Muscle of back (tissue), 13 donors: ENCODE measurements at places on chromosomes 6 and 20.

- DNase-seq = peak; percentile 13
Observed at GRCh38 chr6:49978332-49979226, 9.2 kb upstream of the DEFB113 start.

DNA sequence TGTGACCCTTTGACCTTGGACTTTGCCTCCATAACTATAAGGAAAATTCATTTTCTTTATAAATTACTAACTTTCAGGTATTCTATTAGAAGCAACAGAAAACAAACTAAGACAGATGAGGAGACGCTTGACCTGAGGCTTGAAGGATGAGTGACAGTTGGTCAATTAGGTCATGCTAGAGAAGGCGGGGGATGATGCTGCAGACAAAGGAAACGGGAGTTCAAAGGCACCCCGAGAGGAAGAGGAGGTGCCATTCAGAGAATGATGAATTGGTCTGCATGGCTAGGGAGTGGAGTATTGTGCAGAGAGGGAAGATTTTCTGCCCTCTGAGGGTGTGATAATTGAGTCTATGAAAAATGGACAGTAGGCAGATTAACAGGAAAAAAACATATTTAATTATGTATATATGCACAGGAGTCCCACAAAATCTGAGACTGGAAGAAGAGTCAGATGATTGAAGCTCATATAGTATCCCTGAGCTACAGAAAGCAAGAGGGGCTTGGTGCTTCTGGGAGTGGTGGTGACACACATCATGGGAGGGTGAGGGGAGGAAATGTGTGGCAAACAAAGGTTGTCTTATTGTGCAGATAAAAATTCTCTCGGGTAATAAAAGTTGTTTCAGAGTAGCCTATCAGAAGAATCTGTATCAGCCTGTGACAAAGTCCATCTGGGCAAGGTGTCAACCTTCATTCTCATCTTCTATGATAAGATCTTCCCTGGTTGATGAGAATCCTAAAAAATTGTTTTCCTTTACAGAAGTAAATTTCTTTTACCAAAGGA, 20.4 kb upstream of the FUCA2 start:
- no peak for DNase-seq

GRCh38 chr6:165663736-165664558, 906 bp upstream of the PDE10A start:
- DNase-seq = no peak

DNA sequence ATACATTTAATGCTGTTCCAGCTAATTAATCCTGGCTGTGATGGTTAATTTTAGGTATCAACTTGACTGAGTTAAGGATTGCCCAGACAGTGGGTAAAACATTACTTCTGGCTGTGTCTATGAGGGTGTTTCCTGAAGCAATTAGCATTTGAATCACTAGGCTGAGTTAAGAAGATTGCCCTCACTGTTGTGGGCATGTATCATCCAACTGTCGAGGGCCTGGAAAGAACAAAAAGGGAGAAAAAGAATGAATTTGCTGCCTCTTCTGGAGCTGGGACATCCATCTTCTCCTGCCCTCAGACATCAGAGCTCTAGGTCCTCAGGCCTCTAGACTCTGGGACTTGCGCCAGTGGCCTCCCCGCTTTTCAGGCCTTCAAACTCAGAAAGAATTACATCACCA, 34.3 kb downstream of the SDHAF4 start:
- DNase-seq = no peak

- no peak for DNase-seq
Observed at GRCh38 chr6:158923805-158924498, 76.0 kb downstream of the RSPH3 start.

- no peak for DNase-seq
Observed at GRCh38 chr6:112881828-112882780, 535.0 kb downstream of the RFPL4B start.

- peak; percentile 31 for DNase-seq
Observed at GRCh38 chr6:89172131-89172530, 26.3 kb downstream of the PM20D2 start.

GRCh38 chr6:33213166-33213988, 5.1 kb downstream of the RING1 start:
- no peak for DNase-seq

- DNase-seq = no peak
Observed at GRCh38 chr6:46808806-46809205, 15.6 kb downstream of the MEP1A start.

GRCh38 chr6:118372413-118372812, 175.7 kb upstream of the PLN start:
- no peak for DNase-seq

DNA sequence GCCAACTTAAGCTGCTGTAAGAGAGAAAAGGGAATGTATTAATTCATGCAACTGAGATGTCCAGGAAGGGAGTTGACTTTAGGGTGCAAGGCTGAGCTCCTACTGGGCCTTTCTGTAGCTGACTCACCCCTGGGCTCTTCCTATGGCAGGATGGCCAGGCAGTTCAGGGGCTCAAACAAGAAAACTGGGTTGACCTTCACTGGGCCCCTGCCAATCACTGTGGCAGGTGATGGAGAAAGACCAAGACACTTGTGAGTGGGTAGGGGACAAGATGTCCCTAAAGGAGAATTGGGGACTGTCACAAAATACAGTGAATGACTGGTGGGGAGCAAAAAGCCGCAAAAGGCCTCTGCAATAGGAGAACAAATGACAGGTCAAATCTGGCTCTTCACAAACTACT, 21.5 kb upstream of the RALGAPA2 start:
- no peak for DNase-seq

DNA sequence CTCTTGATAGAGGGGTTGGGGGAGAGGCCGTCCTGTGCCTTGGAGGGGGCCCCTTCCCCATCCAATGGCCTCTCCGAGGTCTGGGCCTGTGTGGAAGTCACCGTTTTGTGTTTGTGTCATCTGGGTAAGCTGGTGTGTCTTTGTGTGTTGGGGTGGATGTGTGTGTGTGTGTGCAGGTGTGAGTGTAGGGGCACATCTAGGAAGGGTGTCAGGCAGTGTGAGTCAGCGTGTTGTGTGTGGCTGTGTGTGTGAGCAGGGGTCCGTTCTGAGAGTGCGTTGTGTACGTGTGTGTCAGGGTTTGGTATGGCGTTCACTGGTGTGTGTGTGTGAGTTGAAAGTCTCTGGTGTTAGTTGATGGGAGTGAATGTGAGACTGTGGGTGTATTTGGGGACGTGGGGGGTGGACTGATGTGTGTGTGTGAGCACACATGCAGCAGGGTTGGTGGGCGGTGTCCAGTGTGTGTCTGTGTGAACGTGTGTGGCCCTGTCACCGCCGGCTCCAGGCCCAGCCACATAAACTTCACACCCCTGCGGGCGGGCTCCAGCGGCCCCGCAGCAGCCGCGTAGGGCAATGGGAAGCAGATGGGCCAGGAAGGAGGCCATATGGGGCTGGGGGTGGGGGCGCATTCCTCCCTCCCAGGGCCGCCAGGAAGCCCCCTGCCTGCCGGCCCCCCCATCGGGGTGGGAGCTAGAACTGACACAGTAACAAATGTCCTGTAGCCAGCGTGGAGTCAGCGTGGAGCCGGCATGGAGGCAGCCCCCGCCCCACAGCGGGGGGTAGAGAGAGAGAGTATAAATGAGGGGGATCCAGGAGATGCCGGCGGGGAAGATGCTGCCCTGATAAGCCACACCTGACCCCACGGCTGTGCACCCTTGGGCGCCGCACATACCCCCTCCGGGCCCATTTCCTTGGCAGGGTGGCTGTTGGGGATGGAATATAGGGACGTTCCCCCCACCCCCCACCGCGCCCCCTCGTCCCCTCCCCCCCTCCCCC, 32.1 kb downstream of the SNAI1 start:
- no peak for DNase-seq

GRCh38 chr6:29737707-29738630, 14.7 kb downstream of the HLA-F start:
- peak; percentile 44 for DNase-seq

DNA sequence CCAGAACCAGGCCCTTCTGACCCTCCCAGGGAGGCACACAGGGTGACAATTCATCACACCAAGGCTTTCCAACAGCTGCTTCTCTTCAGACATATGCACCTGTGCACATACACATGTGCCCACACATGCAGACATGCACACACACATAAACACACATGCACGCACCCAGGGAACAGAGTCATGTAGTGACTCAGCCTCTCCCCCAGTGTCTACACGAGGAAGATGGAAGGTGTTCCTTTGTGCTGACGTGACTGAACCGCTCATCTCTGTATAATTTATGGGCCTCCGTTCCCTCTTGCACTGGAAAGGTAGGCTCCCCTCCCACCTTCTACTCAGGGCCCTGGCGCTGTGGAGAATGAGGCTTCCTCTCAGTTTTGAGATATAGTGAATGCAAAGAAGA, 23.8 kb upstream of the PLEKHG1 start:
- DNase-seq = no peak

DNA sequence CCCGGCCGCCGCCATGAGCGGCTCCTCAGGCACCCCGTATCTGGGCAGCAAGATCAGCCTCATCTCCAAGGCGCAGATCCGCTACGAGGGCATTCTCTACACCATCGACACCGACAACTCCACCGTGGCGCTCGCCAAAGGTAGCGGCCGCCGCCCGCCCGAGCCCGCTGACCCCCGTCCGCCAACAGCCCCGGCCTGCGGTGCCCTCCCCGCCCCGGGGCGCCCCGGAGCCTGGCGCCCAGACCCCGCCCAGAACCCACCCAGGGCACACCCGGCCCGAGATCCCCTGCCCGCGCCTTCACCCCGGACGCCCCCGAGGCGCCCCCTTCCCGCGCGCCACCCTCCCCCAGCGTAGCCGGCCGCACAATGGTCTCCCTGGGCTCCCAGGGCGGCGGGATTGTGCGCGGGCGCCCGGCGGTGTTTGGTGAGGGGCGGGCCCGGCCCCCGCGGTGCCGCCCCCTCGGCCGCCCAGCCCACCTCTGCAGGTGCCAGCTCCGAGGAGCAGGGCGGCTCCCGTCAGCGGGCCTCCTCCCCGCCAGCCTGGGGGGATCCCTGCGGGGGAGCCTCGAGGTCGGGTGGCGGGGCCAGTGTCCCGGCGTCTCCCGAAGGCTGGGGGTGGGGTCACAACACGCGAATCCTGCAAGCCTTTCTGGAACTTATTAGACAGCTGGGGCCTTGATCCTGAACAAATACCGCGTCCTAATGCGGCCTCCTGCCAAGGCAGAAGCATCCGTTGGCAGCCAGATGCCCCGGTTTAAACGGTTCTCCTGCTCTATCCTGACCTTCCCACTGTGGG, 577 bp downstream of the LSM14B start:
- DNase-seq = peak; percentile 73

DNA sequence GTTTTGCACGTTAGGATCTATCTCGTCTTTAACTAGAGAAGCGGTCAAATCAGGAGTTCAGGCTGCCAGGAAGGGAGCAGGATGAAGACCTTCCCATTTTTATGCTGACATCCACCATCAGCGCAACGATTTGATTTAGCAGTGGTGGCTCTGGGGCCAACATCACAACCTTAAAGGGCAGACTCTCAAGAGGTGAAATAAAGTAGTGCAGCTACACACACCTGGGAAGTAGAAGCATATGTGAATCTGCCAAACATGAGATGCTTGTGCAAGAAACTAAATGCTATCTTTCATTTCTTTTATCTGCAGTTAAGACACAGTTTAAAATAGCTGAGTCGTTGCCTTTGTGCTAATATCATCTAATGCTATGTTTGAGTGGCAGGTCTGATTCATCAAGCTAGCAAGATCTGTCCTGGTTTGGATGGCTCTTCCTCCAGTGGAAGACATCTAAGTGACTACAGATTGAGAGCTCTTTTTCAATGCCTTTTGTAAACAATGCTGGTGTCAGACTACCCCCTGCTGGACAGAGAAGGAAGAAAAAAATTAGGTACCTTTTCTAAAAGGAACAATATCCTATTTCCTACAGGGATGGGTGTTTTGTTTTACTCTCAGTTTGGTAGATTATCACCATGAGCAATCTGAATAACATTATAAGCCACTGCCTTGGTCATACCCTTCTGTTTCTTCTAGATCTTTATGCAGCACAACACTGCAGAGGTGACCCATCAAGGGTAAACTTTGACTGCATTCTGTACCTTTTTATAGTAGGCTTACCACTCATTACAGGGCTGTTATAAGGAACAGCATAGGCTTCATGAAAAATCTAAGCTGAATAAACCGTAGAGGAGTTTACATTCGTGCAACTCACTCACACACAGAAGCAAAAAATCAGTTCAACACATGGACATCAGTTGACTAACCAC, 171.6 kb upstream of the FBXL4 start:
- peak; percentile 27 for DNase-seq

DNA sequence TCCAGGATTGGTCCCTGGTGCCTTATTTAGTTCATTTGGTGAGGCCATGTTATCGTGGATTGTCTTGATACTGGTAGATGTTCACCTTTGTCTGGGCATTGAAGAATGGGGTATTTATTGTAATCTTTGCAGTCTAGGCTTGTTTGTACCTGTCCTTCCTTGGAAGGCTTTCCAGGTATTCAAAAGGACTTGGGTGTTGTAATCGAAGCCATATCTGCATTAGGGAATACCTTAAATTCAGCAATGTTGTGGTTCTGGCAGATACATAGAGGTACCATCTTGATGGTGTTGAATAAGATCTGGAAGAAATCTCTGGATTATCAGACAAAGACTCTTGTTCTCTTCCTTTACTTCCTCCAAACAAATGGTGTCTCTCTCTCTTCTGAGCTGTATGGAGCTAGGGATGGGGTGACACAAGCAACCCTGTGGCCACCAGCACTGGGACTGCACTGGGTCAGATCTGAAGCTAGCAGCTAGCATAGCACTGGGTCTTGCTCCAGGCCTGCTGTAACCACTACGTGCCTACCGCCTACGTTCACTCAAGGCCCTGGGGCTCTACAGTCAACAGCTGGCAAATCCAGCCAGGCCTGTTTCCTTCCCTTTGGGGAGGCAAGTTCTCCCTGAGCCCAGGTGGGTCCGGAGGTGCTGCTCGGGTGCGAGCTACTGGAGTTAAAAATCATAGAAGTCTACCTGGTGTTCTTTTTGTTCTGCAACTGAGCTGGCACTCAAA, 261.1 kb upstream of the CITED2 start:
- DNase-seq = no peak

- DNase-seq = no peak
Observed at GRCh38 chr6:36120979-36121786, 9.1 kb upstream of the MAPK13 start.

DNA sequence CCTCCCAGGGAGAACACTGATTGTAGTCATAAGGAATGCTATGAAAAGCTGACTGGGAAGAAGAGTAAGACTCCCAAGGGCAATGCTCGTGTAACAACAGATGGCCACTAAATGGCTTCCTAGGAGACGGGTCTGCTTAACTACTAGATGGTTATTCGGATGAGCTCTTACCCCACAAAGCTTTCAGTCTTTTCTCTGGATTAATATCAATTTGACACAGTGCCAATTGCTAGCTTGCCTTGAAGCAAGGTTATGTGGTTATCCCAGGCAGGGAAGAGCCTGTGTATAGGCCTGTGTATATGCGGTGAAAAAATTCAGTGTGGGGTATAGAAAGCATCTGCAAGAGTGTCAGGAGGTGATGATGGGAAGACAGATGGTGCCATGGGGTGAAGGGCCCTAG, 86.4 kb upstream of the NOX3 start:
- no peak for DNase-seq

GRCh38 chr6:69699655-69700054, 97.2 kb downstream of the LMBRD1 start:
- no peak for DNase-seq
